Astrocyte of the spinal cord (primary cell): ENCODE measurements at places on chromosomes 6 and 20.

- DNase-seq: no peak
Measured at GRCh38 chr6:26629359-26629758, 30.2 kb downstream of the ZNF322 start.

DNA sequence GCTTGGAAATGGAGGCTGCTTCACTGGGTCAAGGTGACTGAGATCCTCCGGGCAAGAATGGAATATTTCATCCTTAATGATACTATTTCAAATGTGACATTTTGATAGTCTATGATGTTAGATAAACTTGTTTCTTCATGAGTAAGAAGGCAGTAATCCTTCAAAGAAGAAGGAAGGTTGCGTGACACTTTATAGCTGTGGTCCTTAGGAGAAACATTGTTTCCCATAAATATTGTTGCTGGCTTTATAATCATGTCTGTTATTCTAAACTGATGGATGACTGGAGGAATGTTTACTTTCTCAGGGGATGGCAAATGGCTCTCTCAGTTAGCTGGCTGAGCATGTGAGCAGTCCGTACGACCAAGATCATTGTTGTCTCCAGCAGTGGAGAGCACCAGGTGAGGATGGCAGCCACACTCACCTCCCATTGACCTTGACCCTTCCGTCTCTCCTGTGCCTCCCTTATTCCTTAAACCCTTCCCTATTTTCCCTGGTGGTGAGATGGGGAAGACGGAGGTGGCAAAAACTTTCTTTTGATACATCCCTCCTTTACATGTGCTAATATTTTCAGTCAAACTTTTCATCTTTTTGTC, 171.2 kb upstream of the OLIG3 start:
- DNase-seq: no peak

- no peak for DNase-seq
Measured at GRCh38 chr6:160424256-160424655, 76.1 kb downstream of the SLC22A3 start.

DNA sequence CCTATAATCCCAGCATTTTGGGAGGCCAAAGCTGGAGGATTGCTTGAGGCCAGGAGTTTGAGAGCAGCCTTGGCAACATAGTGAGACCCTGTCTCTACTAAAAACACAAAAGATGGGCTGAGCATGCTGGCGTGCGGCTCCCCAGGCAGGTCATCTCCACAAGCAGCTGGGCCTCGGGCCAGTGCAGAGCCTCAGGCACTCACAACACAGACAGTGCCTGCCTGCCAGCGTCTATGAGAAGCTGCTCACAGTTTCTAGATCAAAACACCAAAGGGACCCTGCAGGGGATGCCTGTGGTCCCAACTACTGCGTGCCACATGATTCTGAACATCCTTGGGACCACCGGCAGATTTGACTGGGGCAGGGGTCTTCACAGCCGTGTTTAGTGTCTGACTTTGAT, 59.4 kb downstream of the GINS1 start:
- DNase-seq: no peak

GRCh38 chr6:12238219-12238618, 51.9 kb upstream of the EDN1 start:
- DNase-seq: no peak

- no peak for DNase-seq
Measured at GRCh38 chr6:40438246-40438887, 148.8 kb downstream of the LRFN2 start.

GRCh38 chr6:27187231-27188060, 60.1 kb upstream of the PRSS16 start:
- peak; percentile 3 for DNase-seq

- DNase-seq: no peak
Measured at GRCh38 chr6:108937170-108937569, 88.9 kb downstream of the ARMC2 start.

GRCh38 chr6:25389471-25389870, 110.3 kb downstream of the CARMIL1 start:
- DNase-seq: peak; percentile 42

- DNase-seq: no peak
Measured at GRCh38 chr20:7818477-7818876, 121.8 kb downstream of the HAO1 start.

GRCh38 chr20:51463560-51463959, 79.0 kb downstream of the NFATC2 start:
- DNase-seq: no peak

GRCh38 chr6:98498144-98498775, 336.1 kb upstream of the POU3F2 start:
- DNase-seq: no peak

- peak; percentile 76 for DNase-seq
Measured at GRCh38 chr6:53615633-53616449, 49.7 kb downstream of the KLHL31 start.

- DNase-seq: no peak
Measured at GRCh38 chr20:33863440-33864323, 52.5 kb downstream of the CHMP4B start.
